ENCODE measurements at places on chromosomes 1 and 21.
A peak's percentile ranks its signal among the peaks of the same experiment; 100 is the strongest.

GRCh38 chr1:175245324-175245723 is 52.7 kb upstream of the KIAA0040 start:
- DNase-seq: no peak

DNA sequence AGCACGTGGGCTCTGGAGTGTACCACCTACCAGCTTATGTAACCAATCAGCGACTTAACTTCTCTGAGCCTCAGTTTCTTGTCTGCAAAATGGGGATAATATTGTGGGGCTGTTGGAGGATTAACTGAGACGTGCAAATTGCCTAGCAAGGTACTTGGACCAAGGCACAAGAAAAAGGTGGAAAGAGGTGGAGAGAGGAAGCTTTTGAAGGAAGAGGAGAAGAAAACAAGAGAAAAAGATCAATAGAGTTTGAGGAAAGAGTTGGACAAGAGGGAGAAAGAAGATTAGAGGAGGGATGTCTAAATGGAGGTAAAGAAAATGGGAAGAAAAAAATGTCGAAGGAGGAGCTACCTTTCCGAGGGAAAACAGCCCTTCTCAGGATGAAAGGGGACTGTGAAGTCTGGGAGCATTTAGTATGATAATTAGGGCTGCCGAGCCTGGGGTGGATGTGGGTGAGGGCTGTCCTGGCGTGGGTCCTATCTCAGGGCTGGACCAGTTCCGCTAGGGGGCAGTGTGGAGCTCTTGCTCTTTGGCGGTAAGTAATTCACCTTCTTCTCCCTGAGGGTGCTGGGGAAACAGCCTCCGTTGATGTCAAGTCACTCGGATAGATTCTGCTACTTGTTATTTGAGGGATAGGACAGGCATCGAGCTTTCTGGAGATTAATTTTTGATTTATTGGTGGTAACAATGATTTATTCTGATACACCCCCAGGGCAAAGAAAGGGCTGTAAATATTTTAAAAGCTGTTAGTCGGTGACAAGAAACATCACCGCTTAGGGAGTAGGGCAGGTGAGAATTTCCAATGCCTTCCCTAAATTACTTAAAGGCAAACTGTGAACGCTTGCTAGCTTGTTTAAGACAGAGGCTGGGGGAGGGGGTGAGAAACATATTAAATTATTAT is 79.0 kb upstream of the NFASC start:
- peak; percentile 37 for DNase-seq

GRCh38 chr1:42430286-42431135 is 25.3 kb downstream of the ZMYND12 start:
- no peak for DNase-seq

GRCh38 chr1:34625521-34626015 is 129.3 kb upstream of the GJB5 start:
- peak; percentile 86 for DNase-seq

DNA sequence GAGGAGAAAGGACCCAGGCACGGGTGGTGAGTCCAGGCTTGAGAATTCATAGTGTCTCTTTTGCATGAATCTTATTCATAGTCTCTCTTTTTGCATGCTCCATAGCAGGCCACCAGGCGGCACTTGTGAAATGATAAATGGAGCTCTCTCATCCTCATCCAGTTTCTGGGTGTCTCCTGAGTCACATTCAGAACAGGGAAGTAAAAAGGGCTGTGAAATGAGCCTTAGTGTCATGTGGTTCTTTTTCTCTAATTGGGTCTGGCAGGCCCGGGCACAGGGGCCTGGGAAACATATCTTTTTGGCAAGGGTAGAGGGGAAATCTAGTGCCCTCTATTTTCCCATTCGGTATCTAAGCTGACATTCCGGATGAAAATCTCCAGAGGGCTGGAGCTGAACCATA is 19.1 kb upstream of the NCF2 start:
- peak; percentile 53 for DNase-seq

DNA sequence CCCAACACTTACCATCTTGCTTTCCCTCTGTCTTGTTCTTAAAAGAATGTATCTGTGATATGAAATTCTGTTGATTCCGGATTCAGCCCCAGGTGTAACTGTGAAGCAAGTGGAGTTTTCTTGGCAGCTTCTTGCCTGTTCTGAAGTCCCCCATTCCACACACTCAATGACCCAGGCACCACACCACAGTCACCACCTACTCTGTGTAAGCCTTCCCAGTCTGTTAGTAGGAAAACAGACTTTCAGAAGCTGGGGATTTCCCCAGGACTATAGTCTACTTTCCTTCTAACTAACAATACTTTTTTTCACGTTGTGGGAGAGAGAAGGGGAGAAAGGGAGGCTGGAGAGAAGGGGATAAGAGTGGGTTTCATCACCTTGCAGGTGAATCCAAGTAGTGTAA is 299.1 kb upstream of the PROX1 start:
- no peak for DNase-seq

Measured in GDM1 (cell line).